OCI-LY7 (cell line): ENCODE measurements at places on chromosomes 2 and 18.

DNA sequence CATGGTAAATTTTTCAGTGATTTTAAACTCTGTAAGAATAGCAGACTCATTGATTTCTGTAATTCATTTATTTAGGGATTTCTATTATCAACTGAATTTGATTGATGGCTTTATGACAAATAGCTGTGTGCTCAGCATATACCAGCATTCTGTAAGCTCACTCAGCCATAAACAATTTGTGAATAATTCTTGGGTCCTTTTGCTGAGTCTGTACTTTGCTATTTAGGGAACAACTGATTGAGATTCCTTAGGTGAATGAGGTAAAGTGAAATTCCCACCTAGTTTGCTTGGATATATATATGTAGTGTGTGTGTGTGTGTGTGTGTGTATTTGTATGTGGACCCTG, 76.7 kb upstream of the CAVIN2 start:
- DNase-seq = no peak

DNA sequence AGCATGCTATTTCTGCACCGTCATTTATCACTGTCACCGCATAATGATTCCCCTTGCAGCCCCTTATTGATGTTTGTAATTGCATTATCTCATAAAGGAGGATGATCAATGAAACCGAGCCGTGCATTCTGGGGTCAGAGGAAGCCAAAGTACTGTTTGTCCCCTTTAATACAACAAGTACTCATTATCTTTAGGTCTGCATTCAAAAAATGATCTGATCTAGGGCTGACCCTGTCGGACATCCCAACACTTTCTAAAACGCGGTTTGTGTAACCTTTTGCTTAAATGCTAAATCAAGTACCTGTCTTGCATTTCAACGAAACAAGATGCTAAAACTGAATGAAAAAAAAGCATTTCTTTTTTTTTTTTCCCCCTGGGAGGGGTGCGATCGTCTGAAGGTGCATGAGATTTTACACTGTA, 143.8 kb downstream of the MEIS1 start:
- DNase-seq = no peak

GRCh38 chr2:215787025-215787424, 226.3 kb downstream of the MREG start:
- no peak for DNase-seq

- no peak for DNase-seq
These were observed 3.0 kb upstream of the CPS1 start for GRCh38 chr2:210553373-210553772.

DNA sequence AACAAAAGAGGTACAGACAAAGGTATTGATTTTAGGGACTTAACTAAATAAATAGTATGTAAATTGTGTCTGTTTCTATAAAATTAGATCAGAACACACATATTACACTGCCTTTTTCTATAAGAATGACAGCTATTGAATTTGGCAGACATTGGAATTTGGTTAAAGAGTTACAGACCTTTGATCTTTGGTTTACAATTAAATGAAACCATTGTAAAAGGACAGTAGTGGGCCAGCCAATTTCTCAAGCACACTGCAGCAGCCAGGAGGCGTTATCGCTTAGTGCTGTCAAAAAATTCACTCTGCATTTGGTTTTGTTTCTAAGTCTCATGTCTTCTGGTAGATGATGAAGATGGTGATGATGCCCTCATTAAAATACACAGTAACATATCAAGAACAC, 175.9 kb downstream of the NR4A2 start:
- DNase-seq = no peak

GRCh38 chr2:238382381-238382781, 44.3 kb upstream of the ASB1 start:
- no peak for DNase-seq

DNA sequence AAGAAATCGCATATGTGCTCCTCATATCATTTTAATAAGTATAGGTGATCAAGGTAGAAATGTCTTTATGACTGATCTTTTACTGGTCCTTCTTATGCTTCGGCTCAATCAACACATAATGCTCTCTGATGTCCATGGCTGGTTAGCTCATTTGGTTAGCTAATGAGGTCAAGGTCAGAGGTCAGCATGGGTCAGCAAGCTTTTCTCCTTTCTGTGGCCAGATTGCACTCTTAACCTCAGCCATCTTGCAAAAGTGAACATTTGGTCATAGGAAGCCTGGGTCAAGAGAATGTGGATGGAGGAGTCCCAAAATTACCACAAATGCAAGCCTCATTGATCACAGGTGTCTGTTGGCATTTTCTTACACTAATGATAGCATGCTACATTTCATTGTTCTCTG, 35.4 kb upstream of the DARS1 start:
- DNase-seq = no peak

- DNase-seq = no peak
These were observed 301.3 kb downstream of the ZNF407 start for GRCh38 chr18:74898965-74899364.

GRCh38 chr2:168277276-168277675, 29.9 kb upstream of the STK39 start:
- no peak for DNase-seq

- DNase-seq = no peak
These were observed 19.7 kb downstream of the ILKAP start for GRCh38 chr2:238183821-238184220.

GRCh38 chr2:240769096-240769495, 50.9 kb downstream of the KIF1A start:
- no peak for DNase-seq

- no peak for DNase-seq
These were observed 277.0 kb upstream of the MAP2 start for GRCh38 chr2:209146682-209147320.

GRCh38 chr2:197803033-197803444, 1.4 kb upstream of the PLCL1 start:
- DNase-seq = peak; percentile 55

DNA sequence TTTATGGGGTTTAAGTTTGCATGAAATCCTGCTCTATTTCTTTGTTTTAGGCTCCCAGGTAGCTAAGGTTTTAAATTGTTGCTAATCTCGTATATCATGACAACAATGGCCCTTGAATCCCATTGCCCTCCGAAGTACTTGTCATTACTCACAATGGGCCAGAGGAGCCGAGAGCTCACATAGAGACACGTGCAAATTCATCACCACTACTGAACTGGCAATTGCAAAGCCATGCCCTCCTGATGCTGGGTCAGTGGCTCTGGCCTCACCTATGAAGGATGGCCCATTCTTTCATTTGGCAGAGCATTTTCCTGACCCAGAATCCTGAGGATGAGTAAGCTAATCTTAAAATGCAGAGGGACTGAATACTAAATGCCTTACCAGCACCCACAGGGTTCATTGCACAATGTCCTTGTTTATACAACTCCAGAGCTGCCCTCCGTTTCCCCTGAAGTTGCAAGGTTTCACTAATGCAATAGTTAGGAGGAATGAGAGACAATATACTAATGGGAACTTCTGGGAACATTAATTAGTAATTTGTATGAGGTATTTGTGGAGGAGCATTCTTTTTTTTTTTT, 71.6 kb upstream of the GAREM1 start:
- no peak for DNase-seq

- peak; percentile 58 for DNase-seq
These were observed 371.1 kb upstream of the ID2 start for GRCh38 chr2:8310557-8311455.

DNA sequence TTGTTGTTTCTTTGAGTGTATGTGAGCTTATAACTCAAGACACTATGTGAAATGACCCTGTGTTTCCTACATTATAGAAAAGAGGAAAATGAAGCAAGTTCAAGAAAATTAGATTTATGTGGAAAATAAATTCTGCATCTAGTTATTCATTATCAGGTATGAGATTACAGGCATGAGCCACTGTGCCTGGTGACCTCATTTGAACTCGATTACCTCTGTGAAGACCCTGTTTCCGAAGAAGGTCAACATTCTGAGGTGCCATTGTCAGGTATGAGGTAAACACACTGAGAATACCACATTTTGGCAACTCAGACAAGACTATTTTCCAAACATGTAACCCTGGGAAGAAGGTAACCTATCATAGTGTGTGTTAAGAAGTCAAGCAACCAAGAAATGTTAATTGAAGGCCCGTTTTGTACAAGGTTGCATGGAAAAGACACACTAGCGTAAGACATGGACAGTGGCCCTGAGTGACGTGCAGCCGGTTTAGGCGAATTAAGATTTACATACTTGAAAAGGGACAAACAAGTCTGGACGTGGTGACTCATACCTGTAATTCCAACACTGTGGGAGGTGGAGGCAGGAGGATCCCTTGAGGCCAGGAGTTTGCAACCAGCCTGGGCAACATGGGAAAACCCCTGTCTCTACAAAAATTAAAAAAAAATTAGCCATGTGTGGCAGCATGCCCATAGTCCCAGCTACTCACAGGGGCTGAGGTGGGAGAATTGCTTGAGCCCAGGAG, 186.6 kb downstream of the NEDD4L start:
- DNase-seq = no peak

DNA sequence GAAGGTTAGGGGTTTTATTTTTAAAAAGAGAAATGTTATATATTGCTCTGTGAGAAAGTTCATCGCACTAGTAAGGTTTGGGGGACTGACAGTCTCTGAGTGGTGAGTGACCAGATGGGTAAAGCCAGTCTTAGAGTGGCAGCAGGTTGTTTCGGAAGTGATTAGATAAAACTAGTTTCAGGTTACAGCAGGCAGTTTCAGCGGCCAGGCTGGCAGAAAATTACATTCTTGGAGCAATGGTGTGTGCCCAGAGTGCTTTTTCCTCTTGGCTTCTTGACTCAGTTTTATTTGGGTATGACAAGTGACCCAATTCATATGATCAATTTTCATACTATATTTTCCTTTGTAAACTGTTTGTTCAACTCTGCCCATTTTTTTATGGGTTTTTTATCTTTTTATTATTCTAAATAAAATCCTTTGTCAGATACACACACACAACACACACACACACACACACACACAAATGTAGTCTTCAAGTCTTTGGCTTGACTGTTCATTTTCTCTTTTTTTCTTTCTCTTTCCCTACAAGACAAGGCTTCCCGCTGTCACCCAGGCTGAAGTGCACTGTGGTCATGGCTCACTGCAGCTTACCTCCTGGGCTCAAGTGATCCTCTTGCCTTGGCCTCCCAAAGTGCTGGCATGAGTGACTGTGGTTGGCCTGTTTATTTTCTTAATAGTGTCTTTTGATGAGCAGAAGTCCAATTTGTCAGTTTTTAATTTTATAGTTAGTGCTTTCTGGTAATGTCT, 30.9 kb downstream of the RALBP1 start:
- DNase-seq = no peak

DNA sequence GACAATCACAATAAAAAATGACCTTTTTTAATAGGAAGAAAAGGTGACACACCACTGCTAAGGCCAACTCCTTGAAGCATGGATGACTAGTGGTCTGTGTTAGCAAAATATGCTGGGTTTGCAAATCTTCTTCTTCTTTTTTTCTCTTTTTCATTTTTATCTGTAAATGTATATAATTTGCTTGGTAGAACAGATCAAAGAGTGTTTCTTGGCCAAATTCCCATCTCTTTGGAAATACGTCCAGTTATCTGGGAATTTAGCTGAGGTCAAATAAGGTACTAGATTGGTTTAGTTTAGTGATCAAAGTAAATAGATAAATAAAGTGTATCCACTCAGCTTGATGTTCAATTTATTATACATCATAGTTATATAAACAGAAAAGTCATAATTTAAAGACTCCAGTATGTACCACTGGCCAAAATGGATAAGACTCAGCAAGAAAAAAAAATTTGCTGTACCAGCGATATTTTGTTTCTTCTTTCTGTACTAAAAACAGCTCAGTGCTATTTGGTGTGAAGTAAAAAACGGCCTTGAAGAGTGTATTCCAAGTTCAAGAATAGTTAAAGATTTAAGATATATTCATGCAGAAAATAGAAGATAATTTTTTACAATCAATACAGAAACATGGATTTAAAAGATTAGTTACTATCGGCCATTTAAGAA, 738.6 kb upstream of the PIK3C3 start:
- no peak for DNase-seq

DNA sequence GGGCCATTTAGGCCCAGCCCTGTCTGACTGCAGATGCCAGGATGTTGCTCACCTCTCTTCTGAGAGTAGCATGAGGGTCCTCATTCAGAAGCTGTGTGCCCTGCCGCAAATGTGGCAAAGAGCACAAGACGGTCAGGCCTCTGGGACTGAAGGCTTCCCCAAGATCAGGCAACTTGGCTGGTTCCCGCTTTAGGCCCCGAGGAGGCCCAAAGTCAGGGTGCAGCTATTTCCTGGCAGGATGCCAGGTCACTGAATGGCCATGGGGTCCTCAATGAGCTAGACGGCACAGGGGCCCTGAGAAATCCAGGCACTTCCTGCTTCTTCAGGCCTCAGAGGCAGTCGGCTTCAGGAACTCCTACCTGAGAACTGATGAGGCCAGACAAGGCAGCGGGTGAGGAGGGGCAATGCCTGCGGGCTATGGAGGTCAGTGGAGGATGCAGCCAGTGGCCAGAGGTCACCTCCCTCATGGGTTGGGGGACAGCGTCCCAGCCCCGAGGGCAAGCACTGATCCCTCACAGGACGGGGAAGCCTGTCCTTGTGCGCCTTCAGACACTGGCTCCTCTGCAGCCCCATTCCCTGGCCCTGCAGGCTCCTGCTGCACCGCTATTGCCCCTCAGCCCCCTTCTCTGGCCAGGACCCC, 44.9 kb downstream of the LMAN2L start:
- no peak for DNase-seq

GRCh38 chr2:96846825-96847224, 3.0 kb upstream of the ANKRD23 start:
- DNase-seq = no peak

GRCh38 chr18:49728542-49728941, 84.8 kb downstream of the ACAA2 start:
- DNase-seq = peak; percentile 14

- DNase-seq = no peak
These were observed 33.8 kb downstream of the NPC1 start for GRCh38 chr18:23552505-23552904.

GRCh38 chr2:9256570-9257043, 50.0 kb downstream of the ASAP2 start:
- no peak for DNase-seq

DNA sequence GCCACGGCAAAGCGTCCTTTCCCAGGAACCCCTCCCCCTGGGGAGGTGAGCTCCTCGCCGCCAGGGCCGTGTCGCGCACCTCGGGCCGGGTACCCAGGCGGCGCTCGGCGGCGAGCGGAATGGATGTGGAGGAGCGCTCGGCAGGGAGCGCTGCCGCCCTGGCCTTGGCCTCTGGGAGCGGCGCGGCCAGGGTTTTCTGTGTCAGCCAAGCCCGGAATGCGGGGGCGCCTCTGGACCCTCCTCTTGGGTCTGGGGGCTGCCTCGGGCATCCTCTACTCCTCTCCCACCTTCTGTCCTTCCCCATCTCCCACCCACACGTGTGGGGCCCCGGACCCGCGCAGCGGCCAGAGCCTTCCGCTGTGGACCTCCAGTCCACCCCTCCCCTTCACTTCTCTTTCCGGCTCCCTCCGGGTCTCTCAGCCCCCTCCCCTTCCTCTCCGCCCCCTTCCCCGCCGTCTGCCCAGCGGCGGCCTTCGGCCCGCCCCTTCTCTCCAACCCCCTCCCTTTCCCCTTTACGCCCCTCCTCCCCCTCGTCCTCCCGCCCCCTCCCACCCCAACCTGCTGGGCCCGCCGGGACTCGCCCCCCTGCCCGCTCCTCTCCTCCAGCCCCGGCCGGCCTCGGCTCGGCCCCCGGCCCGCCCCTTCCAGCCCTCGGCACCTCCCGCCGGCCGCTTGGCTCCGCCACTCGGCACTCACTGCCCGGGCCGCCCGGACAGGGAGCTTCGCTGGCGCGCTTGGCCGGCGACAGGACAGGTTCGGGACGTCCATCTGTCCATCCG, at the start of gene MERTK:
Gene MERTK, plus strand, starts transcription at position 684 of the 779 bp plus-strand sequence. CDS start 129 bp downstream, outside the sequence.
- no peak for DNase-seq
